ENCODE measurements at places on chromosomes 7 and 10.

DNA sequence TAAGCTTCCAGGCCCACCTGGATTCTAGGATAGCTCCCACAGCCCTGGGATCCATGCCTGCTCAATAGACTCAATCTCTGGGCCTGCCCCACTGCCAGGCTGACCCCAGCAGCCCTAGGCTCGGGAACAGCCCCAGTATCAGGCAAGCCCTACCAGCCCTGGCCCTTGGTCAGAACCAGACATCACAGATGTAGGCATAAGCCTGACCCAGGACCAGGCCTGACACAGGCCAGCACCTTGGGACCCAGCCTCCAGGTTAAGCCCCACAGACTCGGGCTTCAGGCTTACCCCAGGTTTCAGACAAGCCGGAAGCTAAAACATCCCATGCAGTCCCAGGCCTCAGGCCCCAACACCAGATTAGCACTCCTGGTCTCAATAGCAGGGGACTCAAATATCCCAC, 276.2 kb upstream of the LRRTM3 start:
- no peak for DNase-seq

GRCh38 chr7:129911790-129912189, 41.0 kb downstream of the UBE2H start:
- no peak for DNase-seq

- no peak for DNase-seq
Measured at GRCh38 chr7:127794136-127794535, 142.1 kb downstream of the SND1 start.

DNA sequence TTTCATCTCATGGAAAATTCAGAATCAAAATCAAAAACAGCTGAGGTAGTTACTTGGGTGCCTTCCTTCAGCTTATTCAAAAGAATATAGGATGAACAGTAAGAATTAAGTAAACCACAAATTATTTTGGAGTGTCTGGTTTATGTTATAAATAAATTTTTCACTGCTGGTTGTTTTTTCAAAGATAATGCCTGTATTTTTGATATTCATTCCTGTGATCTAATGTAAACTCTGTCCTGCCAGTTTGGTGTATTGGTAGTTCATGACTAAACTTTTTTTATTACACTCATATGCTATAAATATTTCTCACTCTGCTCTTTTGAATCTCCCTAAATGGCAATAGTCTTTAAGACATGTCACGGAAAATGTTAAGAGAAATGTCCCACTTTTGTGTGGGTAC, 11.6 kb upstream of the RAB11FIP2 start:
- no peak for DNase-seq

- no peak for DNase-seq
Measured at GRCh38 chr7:34454381-34454780, 203.6 kb upstream of the NPSR1 start.

DNA sequence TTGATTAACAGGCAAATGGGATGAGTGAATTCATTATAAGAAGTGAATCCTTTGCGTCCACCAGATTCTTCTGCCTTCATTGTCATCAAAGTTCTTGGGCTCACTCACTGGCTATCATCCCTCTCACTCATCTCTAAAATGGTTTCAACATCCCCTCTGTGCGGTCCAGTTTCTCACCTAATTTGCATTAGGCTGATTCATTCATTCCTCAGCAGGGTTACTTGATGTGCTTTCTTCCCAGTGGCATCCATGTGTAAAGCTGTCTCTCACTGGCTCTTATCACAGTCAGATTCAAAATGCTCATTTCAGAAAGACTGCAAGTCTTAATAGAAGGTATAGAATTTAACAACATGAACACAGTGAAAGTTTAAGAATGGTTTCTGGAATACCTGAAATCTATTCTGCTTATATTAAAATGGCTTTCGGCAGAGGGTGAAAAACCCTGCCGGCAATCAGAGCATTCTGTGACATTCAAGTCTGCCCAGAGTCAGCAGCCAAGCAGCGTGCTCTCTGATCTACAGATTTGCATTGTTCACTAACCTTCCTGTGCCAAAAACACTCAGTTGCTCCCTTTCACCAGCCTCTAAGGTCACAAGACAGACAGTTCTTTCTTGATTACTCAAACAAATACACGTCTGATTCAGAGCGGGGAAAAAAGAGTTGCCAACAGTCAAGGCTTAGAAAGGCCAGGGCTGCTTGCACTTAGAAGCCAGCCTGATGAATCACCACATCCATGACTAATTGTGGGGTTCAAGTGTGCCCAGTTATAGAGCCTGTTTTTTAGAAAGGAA, 106.7 kb downstream of the TES start:
- peak; percentile 100 for DNase-seq

DNA sequence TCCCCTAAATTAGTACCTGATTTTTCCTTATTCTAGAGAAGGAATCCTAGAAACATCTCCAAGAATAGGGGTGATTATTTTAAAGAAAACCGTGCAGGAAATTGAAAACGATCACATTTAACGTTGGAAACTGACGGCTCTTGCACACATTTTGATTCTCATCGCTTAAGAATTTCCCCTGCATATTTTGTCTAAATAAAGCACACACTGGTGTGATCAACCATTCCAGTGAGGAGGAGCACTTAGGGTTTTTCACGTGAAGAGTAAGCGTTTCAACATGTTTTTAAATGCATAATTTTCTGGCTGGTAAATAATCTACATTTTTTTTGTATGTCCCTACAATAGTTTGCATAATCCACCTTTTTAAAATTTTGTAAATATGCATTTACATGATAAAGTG, 229.7 kb upstream of the PFKP start:
- no peak for DNase-seq

- DNase-seq, result no peak
Measured at GRCh38 chr7:137656850-137657232, 189.9 kb downstream of the DGKI start.

DNA sequence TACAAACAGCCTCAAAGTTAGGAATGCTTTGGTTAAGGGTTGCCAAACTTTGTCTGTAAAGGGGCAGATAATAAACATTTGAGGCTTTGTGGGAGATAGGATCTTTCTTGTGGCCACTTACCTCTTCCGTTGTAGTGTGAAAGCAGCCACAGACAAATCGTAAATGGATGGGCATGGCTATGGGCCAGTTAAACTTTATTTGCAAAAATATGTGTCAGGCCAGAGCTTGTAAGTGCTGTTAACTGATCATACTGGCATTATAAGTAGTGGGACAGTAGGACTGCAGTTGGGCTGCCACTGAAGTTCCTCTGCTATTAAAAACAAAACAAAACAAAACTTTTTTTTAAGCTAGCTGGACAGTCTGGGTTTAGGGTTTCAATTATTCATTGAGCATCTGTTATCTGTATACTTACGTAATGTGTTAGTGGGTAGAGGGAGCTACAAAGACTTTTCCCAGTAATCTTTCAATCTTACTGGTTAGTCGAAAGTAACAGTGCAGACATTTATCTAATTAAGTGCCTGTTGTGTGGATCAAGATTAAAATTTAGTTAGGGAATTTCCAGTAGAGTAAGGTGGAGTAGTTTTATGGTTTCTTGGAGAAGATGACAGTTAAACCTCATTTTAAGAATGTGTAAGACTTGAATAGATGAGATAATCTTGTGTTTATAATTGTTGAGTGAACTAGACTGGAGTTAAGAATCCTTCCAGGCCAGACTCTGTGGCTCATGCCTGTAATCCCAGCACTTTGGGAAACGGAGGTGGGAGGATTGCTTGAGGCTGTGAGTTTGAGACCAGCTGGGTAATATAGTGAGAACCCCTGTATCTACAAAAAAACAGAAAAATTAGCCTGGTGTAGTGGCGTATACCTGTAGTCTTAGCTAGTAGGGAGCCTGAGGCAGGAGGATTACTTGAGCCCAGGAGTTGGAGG, 100.1 kb downstream of the BTRC start:
- DNase-seq, result no peak

DNA sequence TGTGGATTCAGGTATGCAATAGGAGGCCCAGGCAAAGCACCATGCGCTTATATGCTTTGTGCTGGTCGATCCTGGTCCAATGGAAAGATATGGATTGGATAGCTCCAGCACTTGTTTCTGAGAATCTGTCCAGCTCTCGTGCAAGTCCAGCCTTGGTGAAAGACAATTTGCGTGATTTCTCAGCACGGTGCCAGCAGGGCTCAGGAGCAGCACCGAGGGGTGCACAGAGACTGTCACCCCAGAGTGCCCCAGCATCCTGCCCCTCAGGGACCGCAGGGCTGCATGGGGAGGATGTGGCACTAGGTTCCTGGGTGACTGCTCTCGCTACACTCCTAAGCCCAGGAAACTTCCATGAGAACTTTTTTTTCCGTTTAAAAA, 225.2 kb downstream of the WDR37 start:
- no peak for DNase-seq

GRCh38 chr10:28137907-28138880, 139.3 kb upstream of the ODAD2 start:
- peak; percentile 41 for DNase-seq

DNA sequence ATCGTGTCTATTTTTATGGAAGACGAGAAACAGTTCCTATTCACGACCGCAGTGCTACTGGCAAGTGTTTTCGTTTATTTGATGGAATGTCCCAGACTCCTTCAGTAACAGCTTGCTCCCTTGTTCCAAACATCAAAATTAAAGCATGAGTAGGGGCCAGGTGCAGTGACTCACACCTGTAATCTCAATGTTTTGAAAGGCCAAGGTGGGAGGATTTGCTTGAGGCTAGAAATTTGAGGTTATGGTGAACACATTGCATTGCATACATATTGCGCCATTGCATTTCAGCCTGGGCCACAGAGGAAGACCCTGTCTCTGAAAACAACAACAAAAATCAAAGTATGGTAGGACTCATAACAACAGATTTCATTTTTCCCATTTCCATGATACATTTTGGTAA, 22.8 kb downstream of the PTTG1IP2 start:
- DNase-seq, result no peak

Data from RCC 7860 (cell line).